ENCODE measurements at places on chromosomes 11 and 22.

DNA sequence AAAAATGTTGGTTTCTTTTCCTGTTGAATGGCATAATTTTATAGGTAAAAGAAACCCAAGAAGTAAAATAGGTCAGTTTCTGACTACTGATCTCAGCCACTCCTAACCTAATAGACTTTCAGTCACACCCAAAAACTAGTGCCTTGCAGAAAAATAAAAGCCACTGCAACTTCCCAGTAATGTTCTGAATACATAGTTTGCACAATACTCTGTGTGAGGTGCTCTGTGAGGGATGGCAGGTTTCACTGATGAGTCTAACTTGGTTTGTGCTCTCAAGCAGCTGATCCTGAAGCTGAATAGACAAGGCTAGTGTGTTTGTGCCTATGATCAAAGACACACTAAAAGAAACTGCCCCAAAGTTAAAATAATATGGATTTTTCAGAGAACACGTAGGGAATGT lies 758.3 kb downstream of the NELL1 start:
- DNase-seq: no peak

DNA sequence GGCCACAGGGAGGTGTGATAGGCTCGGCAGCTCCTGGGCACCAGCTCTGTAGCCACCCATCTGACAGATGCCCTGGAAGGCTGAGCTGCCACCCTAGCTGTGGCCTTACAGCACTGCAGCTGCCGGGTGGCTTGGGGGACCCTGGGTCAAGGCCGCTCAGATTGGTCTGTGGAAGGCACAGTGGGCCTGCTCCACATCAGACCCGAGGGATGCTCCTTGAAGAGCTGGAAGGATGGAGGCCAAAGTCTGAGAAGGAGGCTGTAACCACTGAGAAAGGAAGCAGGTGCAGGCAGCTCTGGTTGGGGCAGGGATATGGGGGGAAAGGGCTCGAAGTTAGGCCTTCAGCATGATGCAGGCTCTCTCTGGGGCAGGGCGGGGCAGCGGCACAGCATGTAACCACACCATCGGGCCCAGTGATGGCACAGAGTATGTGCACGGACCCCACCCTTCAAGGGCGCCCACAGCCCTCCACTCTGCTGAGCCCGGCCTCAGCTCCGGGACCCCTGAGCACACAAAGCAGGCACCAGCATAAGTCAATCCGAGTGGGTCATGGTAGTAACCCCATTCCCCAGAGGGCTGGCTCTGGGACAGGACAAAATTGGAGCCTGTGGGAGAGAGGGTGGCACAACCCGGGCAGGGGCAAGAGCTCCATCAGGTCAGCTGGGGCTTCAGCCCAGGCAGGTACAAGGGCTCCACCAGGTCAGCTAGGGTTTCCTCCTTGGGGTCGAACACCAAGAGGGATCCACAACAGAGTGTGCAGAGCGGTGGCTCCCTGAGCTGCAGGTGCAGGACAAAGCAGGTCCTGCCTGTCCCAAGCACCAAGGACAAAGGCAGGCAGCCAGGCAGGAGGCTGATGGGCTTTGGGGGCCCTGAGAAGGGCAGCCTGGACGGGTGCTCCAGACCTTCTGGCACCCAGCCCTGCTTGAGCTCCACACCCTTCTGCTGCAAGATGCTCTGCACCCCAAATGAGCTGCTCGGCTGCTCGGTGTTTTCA lies 1511.1 kb downstream of the BRD1 start:
- DNase-seq: no peak

DNA sequence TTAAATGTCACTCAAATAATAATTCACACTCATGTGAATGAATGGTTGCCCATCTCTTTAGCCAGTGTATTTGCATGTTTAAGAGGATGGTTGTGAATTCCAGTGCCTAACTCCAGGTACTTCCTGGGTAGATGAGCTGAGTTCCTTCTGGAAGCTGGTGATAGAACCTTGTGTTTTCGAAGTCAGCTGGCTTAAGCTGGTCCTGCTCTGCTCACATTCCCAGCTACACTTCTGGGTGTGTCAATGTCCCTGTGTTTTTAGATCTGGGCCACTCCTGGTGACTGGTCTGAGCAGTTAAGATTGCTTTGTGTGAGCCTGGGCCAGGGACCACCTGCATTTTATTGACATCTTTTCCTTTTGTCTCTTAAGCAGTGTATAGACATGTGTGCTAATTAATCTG lies 10.6 kb downstream of the TEAD1 start:
- no peak for DNase-seq

DNA sequence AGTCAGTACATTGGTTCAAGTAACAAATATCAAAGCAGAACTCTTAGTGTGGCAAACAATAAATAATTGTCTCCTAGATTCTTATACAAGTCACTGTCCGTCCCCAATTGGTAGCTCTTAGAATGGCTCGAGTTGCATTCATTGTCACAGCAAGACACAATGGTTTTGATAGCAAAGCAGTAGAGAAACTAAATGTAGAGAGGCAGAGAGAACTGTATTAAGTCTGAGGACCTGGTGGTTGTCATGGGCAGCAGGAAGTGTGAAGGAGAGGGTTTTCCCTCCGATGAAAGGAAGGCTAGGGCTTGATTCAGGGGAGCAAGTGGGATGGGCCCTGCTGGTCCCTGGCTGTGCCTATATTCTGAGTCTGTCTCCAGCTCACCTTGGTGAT lies 36.6 kb downstream of the RCOR2 start:
- DNase-seq: no peak

GRCh38 chr11:117670443-117670842 lies 126.6 kb downstream of the DSCAML1 start:
- DNase-seq: no peak

DNA sequence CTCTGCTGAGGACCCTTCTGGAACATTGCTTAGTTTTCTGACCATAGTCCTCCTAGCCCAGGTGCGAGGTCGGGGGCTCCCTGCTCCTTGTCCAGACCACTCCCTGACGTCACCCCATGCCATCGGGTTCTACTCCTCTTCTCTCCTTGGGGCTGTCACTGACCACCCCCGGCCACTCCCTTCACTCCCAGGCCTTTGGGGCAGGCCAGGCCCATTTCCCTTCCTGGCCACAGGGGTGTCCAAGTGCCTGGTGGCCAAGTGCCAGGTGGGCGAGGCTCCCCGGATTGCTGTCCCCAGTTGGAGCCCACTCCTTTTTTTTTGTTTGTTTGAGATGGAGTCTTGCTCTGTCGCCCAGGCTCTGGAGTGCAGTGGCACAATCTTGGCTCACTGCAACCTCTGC lies 19.5 kb downstream of the MRGPRD start:
- no peak for DNase-seq

- DNase-seq: no peak
Observed at GRCh38 chr22:38754751-38755154, 1.0 kb downstream of the SUN2 start.

DNA sequence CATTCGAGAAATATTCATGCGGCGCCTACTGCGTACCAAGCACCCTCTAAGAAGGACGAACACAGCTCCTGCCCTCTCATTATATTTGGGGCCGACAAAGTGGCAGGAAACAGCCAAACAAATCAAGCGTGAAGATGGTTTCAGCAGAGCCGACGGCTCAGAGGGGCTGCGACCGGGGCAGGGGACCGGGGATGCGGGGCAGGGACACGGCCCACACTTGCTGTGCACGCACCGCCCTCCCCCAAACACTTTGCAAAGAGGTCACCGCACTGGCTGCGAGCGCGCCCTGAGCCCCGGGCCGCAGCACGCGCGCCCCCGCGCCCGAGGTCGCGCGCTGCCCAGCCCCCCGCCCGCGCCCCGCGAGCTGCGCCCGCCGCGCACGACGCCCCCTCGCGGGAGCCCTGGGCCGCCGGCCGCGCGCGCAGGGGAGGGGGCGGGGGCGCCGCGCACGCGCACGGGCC lies 255 bp upstream of the SYNGR1 start:
- no peak for DNase-seq

- DNase-seq: no peak
Observed at GRCh38 chr11:107184986-107185385, 166.7 kb upstream of the GUCY1A2 start.

DNA sequence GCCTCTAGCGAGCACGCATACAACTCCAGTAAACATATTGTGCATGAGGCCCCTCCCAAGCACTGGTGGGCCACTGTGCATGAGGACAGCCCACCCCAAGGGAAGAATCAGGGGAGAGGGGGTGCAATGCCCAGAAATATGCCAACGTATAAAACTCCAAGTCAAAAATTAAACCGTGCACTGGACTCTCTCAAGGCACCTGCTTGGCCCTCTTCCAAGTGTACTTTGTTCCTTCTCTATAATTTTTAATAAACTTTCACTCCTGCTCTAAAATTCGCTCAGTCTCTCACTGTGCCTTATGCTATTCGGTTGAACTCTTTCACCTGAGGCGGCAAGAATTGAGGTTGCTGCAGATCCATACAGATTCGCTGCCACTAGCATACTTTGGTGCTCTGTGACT lies 465.3 kb upstream of the TENM4 start:
- DNase-seq: no peak

- no peak for DNase-seq
Observed at GRCh38 chr11:1896923-1897322, 5.2 kb upstream of the PRR33 start.

DNA sequence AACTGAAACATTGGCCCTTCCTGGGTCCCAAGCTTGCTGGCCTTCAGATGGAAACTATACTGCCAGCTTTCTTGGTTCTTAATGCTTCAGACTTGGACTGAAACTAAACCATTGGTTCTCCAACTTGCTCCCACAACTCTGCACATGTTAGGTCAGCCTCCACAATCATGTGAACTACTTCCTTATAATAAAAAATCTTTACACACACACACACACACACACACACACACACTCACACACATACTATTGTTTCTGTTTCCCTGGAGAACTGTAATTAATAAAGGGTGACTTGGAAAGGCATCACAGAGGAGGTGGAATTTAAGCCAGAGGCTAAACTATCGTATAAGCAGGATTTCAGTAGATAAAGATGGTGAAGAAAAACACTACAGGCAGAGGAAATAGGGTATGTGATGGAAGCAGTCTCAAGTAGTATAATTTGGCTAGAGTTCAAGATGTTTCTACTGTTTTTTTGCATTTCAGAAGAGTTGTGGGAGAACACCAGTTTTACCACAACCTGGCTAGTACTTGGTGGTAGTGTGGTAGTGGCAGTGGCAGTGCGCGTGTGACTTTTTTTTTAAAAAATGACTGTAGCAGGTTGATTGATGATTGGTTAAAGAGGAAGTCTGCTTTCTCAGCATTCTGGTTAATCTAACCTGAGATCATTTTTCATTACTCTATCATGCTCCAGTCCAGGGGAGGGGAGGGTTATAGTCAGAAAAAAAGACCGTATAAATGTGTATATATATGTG lies 70.1 kb downstream of the PDE3B start:
- DNase-seq: no peak

DNA sequence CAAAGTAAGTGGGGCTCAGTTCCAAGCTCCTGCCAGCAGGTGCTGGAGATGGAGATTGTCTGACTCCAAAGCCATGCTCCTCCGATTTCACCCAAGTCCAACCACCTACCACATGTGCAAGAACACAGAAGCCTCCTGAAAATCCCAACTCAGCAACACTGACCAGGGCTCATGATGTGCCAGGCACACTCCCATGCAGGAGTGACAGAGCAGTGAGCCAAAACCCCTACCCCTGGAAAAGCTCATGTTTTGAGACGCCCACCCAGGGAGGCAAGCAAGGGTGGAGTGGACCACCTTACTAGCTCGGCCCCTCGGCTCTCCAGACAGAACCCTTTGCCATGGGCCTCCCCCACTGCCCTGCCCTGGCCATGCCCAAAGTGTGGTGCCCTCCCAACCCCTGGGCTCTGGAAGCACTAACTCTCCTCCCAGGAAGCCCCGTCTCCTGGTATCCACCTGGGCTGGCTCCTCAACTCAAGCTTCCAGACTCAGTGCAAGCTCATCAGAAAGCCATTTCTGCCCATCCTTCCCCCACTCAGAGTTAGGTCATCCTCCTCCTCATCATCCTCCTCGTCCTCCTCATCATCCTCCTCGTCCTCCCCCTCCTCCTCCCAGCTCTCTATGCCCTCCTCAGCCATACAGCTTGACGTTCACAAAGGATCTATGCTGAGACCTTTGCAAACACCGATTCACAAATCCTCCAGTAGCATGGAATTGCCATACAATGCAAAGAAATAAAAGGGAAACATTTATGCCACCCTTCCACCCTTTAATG lies 154.9 kb downstream of the MPPED1 start:
- no peak for DNase-seq

GRCh38 chr22:31354515-31354914 lies 8.4 kb upstream of the PATZ1 start:
- DNase-seq: no peak

DNA sequence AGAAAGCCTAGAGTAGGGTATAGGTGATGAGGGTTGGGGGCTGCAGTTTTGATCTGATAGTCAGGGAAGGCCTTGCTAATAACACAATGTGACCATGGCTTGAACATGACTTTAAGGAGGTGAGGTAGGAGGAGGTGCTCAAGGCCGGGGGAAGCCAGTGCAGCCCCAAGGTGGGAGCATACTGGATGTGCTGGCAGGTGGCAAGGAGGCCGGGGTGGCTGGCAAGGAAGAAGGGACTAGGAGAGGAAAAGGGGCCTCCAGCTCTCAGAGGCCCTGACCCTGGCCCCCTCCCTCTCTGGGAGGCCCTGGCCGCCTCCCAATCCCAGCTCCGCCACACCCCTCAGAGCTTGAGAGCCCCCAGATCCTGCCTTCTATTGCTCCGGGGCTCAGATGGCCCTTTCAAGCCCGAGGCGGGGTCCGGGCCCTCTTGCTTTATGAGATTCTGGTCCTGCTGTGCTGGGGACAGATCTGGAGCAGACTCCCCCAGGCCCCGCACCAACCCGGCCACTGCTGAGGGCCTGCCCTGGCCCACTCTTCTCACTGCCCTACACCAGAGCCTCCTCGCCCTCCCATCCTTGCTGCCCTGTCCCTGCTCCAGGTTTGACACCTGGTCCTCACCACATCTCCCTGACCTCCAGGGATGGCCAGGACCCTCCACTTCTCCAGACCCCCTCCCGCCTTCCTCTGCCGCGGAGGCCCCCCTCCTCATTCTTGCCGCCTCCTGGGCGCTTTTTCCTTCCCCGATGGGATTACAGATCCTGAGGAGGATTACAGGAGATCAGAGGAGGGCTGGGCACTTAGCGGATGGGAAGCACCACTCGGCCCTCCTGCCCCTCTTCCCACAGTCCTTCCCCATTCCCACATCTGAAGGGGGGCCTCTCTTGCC lies 1.8 kb downstream of the PITPNM1 start:
- DNase-seq: no peak

GRCh38 chr11:112734207-112734606 lies 227.0 kb upstream of the NCAM1 start:
- DNase-seq: no peak

DNA sequence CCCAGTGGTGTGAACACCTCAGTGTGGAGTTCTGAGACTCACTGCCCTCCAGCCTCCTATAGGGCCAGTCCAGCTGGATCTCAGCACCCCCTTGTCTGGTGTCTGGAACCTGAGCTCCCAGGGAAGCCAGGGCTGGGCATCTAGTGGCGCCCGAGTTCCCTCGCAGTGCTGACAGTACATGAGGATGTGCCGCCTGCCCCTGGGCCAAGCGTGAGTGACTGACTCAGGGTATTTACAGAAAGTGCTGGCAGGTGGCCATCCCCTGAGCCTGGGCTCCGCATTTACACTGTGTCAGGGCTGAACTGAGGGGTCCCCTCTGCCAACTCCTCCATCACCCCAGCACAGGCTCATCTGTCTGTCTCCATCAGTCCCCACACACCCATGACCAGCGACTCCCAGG lies 185.3 kb downstream of the BRD1 start:
- DNase-seq: no peak

- no peak for DNase-seq
Observed at GRCh38 chr11:29024386-29024785, 916.2 kb downstream of the METTL15 start.
